Activated CD8-positive, alpha-beta T cell treated with anti-CD3 and anti-CD28 coated beads, Interleukin-2, amount 10 ng/mL, durations not matched to agents 7 days and 5 days (primary cell): ENCODE measurements at places on chromosomes 6 and 20.

- H3K4me3 ChIP-seq, result no peak overlapping the region
- H3K36me3 ChIP-seq, result no peaks in the 10 kb centered on the region
Observed at GRCh38 chr6:48766349-48766748, 655.4 kb upstream of the PTCHD4 start.

- H3K4me3 ChIP-seq, result no peak overlapping the region
- H3K27ac ChIP-seq, result no peak overlapping the region
- H3K36me3 ChIP-seq, result no peaks in the 10 kb centered on the region
- no peaks in the 10 kb centered on the region for H3K4me1 ChIP-seq
- H3K27me3 ChIP-seq, result no peaks in the 10 kb centered on the region
- DNase-seq, result no peak
Observed at GRCh38 chr6:124055395-124055794, 251.7 kb downstream of the NKAIN2 start.

DNA sequence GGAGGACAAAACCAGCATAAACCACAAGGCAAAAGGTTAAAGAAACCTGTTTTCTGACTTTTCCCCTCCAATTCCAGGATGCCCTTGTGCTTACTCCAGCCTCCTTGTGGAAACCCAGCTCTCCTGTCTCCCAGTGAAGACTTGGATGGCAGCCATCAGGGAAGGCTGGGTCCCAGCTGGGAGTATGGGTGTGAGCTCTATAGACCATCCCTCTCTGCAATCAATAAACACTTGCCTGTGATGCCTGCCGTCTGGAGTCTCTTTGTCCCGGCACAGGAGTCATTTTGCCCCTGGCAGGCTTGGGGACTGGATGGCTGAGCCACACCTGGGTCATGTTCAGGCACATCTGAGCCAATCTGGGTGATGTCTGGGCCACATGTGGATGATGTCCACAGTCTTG, 26.6 kb downstream of the BPIFB1 start:
- DNase-seq, result no peak
- no peak overlapping the region for H3K4me3 ChIP-seq
- H3K4me1 ChIP-seq, result no peaks in the 10 kb centered on the region

- no peak for DNase-seq
- no peaks in the 10 kb centered on the region for H3K27me3 ChIP-seq
- no peak overlapping the region for H3K4me3 ChIP-seq
- H3K4me1 ChIP-seq, result no peaks in the 10 kb centered on the region
- no peak overlapping the region for H3K27ac ChIP-seq
Observed at GRCh38 chr20:25478889-25479568, 71.6 kb downstream of the GINS1 start.
